ENCODE measurements at places on chromosomes 1 and 21.

DNA sequence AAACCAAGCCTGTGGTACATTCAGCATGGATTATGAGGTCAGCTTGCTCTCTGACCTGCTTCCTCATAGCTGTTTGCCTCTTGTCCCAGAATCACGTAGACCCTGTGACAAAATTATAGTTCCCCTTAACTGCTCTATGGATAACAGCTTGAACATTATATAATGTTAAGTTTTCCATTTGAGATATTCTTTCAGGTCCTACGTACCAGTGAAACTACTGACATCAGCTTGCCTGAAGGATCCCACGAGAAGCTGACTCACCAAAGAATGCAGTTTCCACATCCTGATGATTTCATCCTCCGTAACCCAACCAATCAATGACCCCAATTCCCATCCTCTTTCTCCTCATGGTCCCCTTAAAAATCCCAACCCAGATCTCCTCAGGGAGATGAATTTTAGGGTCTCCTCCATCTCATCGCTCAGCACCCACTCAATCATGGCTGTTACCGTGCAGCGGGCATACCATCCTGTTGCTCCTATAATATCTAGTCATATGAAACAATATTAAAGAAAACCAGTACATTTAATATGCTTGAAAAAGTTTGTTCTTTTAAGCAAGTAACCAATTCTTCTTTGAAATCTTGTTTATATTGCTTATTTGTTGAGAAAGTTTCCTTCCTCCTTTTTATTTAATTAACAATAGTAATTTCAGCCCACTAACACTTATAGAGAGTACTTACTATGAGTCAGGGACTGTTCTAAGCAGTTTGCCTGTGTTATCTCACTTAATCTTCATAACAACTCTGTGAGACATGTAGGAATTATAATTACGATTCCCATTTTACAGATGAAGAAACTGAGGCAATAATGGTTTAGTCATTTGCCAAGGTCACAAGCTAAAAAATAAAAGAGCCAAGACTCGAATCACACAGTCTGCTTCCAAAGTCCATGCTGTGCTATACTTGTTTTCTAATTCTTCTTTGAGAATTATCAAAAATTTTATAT lies 27.4 kb downstream of the CHML start:
- DNase-seq = no peak

- DNase-seq = no peak
These were observed 149.8 kb downstream of the ZNF648 start for GRCh38 chr1:181911715-181912114.

- no peak for DNase-seq
These were observed 197.7 kb upstream of the POU3F1 start for GRCh38 chr1:38244218-38244845.

- no peak for DNase-seq
These were observed 35.0 kb downstream of the HSD3B2 start for GRCh38 chr1:119449971-119450370.

- DNase-seq = no peak
These were observed 31.4 kb upstream of the CD84 start for GRCh38 chr1:160610569-160611242.

DNA sequence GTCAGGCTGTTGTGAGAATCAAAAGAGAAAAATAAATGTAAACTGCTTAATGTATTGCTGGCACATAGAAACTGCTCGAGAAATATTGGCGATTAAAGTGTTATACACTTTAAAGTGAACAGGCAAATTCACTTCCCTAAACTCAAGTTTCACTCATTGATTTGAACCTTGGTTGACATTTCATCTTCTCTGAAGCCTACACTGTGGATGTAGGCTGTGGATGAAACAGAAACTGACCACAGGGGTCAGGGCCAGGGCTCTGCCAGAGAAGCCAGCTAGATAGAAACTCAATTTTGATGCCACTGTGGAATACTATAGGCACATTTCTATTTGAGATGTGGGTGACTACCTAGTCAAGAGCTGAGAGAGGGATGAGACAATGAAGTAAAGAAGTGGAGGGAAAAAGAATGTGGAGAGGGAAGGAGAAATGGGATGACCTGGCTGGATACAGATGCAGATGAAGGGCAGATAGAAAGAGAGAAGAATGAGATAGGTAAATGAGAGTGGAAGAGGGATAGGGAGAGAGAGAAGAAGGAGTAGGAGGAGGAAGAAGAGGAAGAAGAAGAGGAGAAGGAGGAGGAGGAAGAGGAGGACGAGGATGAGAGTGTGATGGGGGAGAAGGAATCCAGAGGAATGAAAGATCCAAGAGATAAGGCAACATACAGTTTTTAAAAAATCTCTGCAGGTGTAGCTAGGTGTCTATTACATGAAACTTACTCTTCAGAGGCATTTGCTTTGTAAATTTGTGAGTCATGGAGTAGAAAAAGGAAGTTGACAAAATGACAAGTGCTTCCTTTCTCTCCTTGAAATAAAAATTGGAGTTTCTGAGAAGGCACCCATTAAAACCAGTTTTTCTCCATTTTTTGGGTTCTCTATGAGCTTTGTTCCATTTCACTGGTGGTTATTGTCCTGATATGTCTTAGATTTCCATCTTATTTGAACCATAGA lies 17.4 kb upstream of the CD1D start:
- DNase-seq = no peak

DNA sequence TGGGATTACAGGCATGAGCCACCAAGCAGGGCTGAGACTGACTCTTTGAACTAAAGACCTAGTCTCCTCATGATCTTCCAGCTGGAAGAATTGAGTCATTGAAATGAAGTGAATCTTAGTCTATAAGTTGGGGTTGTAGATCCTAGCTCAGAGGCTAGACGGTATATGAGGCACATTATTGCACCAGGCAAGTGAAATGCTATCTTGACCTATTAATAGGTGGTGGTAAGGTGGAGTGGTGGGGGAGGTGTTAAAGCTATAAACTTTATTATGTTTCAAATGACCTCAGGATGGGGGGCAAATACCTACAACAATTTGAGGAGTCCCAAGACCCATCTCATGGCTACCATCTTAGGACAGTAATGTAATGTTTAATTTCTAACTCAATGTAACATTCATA lies 36.8 kb upstream of the SLC16A1 start:
- DNase-seq = no peak

DNA sequence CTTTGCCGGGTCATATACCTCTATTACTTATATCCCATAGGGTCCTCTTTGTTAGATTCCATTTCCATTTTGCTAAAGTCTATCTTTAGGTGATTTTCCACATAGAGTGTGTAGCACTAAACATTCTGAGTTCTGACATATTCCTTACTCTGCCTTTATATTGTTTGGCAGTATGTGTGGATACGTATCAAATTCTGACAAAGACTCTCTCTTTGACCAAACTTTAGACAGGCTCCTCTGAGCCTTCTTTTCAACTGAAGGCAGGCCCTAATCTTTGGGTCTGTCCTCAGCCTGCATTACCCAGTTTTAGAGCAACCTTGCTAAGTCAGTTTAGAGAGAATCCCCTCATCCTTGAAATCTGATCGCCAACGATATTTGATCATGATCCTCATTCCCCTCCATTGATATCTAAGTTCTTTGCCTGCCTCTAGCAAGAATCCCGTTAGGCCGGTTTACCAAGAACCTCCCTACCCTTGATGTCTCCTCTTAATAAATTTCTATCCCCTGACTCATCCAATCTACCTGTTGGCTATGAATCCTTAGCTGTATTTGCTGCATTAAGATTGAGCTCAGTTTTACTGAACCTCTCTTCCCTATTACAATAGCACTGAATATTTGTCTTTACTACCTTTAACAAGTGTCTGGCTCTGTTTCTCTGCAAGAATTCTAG lies 10.4 kb upstream of the PPT1 start:
- no peak for DNase-seq

- DNase-seq = no peak
These were observed 12.8 kb downstream of the ETNK2 start for GRCh38 chr1:204139088-204139487.

- DNase-seq = no peak
These were observed 9.0 kb downstream of the CFH start for GRCh38 chr1:196660852-196661251.

DNA sequence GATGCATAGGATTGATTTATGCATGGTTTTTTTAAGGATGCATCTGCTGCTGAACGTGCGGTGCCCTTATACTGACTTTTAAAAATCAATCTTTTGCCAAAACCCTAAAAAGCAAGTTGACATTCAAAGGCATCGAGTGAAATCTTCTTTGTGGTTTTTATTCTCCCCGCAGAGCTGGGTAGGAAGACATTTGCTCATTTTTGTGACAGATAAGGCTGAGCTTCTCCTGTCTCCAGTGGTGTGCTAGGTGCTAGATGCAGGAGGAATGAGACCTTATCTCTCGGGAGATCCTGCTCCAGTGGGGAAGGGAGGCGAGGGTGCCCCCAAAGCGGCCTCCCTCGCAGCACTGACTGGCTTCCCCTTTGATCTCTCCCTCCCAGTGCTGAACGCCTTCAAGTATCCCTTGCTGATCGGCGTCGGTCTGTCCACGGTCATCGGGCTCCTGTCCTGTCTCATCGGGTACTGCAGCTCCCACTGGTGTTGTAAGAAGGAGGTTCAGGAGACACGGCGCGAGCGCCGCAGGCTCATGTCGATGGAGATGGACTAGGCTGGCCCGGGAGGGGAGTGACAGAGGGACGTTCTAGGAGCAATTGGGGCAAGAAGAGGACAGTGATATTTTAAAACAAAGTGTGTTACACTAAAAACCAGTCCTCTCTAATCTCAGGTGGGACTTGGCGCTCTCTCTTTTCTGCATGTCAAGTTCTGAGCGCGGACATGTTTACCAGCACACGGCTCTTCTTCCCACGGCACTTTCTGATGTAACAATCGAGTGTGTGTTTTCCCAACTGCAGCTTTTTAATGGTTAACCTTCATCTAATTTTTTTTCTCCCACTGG lies 14.9 kb upstream of the CD101 start:
- DNase-seq = no peak

DNA sequence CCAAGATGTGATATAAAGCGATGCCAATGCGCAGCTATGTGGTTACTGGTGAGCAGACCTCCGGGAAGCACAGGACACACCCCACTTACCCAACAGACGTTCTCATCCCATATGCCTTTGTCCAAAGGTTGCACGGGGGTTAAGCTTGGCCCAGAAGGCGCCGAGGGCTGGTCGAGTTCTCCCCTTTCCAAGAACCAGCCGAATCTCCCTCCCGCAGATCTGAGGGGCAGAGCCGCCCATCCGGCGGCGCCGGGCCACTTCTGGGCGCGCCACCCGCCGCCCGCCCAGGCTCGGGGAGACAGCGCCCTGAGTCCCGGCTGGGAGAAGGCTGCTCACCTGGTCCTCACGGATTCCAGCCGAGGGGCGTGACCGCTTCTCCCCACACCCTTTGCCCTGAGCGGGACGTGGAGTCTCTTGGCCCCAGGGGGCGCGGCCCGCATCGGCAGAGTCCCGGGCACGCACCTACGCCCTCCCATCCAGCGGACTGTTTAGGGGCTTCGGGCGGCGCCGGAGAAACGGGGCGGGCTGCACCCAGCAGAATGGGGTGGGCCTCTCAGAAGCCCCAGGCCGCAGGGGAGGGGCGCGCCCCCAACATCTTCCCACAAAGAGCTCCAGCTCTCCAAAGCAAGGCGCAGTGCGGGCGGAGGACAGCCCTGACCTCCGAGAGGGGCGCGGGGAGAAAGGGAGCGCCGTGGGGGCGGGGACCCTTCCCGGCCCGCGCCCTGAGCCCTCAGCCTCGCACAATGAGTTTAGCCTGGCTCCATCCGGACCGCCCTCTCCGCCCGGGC lies 615 bp downstream of the GPR161 start:
- DNase-seq = no peak

DNA sequence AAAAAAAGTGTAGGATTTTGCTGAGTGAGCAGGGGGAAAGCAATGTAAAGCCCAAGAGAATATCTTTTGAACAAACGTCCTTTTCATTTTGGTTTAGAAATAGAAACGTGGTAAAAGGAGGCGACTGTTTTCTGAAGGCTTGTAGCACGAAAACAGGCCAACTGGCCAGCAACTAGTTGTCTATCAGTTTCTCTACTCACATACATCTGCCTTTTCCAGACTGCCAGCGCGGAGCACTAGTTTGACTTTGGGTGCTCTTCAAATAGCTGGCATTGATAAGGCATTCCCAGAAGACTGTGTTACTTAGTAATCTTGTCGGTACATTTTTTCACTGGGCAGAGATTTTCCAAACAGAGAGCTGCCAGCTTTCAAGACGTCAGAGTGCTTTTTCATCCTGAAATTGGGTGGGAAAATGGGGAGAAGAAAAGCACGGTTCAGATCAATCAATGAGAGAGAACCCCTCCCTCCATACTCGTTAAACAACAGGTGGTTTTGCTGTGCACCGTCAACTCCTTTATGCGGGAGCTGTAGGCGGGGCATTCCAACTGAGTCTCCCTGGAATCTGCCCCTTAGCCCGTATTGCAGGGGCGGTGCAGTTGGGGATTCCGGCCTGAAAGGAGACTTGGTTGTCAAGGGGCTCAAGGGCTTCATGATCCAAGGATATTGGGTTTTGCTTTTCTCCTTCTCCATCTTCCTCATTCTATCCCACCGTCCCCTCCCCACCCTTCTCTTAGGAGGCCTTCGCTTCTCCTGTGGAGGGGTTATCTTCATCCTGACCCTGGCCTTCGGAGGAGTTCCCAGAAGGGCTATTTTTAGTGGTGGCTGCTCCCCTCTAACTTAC lies 884 bp upstream of the LRRC8C start:
- DNase-seq = no peak

DNA sequence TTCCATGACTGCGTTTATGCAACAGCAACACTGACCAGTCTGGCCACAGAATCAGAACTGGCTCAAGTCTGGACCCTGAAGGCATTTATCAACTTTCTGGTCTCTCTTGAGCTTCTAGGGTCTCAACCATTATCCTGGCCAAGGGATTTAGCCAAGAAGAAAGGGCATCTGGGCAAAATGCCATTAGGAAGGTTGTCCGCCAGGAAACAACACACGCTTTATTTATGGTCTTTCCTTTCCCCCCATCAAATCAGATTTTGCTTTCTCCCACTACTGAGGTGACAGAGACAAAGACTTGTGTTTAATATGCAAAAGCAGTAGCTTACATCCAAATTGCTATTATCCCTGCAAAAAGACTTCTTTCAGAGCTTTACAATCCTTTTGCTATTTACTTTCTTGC lies 81.6 kb upstream of the PPP2R5A start:
- no peak for DNase-seq

DNA sequence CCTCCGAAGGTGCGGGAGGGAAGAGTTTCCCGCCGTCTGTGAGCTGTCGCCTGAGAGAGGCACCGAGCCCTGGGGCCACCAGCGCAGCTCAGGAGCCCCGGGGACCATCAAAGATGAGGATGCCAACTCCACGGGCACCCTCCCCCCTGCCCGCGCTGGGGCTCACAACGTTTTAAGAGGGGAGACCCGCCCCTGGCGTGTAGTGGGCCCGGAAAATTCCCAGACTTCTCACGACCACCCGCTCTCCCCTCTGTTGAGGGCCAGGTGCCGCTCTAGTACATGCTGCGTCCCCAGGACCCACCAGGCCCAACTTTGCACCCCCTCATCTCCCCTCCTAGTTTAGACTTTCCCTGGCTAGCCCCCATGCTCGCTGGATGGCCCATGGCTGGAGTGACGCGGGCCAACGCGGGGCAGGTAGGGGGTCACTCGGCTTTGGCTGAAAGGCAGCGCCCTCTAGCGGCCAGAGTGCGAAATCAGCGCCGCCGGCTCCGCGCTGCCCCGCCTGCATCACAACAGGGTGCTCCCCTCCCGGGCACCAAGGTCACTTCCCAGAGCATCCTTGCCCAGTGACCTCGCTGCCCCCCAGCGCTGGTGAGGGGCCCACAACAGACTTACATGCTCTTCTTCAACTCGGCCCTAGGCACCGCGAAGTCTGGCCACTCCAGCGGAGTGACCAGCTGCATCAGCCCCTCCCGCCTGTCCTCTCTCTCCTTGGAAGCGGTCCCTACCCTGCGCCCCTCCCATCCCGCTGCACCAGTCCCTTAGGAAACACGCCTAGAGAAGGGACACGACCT lies 1.8 kb downstream of the CD160 start:
- DNase-seq = peak; percentile 34
